DMS79 treated with DMSO at 0.1 percent for 48 hours (cell line): ENCODE measurements at places on chromosomes 5 and 9.

DNA sequence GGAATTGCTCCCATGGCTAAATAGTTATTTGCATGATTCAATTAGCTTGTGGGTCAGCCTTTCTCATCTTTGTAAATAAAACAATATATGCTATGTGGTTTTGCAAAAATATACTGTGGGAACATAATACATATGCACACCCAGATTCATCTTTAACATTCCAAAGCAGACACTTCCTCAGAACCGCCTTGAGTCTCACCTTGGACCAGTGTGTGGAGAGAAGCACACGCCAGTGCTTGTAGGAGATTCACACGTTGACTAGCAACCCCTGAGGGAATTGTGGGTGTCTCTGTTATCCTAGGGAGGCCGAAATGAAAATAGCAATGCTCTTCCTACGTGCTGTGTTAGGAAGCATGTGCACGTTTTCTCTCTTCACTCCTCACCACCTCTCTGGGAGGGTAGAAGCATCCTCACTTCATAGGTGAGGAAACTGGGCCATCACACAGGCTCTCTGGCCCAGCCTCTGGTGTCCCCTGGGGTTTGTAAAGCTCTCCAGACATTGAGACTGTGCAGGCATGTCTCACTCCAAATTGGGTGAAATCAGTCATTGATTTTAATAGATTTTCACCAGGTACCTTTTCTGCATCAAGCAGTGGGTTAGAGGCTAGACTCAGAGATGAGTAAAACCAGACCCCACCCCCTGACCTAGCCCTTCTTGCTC, 221.7 kb downstream of the PBX3 start:
- DNase-seq = no peak

DNA sequence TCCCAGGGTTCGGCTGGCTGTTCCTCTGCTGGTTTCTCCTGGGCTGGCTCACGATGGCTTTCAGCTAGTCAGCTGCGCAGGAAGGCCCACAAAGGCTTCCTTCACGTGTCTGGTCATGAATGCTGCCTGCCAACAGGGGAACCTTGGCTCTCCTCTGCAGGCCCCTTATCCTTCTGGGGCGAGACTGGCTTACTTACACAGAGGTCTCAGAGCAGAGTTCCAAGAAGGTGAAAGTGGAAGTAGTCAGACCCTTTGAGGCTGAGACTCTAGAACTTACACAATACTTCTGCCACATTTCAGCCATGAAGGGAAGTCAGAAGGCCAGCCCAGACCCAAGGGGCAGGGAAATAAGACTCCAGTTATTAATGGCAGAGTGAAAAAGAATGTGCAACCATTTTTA, 99.5 kb downstream of the LHFPL2 start:
- DNase-seq = no peak

DNA sequence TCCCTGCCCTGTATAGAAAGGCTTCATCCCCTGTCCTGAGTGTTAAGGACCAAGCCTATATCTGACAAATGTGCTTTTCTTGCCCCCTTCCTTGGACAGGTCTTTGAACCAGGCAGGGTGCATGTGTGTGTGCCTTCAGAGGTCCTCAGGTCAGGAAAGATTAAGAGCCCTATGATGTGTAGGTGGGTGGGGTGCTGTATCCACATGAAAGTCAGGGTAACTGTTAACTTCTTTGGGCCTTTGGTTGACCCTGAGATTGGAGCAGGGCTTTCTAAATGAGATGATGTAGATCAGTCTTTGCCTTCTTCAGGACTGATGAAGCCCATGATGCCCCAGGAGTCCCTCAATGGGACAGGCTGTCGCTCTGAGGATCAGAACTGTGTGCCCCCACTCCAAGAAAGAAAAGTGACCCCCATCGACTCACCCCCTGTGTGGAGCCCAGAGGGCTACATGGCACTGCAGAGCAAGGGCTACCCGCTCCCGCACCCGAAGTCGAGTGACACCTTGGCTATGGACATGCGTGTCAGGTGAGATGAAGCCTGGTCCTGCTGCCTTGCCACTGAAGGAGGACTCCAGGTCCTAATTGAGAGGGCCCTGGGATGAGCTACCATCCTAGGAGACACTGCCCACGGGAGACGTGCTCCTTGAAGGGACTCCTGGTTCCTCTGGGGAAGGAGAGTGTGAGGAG, 29.4 kb upstream of the POMT1 start:
- no peak for DNase-seq

DNA sequence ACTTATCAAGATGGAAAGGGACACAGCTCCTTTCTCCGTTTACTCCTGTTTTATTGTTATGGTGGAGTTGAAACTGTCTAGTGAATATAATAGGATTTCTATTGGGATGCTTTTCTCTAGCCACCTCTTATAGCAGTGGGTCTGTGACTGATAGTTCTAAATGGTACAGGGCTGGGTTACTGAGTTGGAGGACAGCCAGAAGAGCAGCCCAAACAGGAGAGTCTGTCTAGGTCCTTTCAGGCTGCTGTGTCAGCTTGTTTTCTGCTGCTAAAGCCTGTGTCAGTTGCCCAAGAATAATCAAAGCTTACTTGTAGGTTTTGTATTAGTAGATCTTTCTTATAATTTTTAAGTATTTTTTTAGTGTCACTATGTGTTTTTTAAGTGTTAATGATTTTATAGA, 356.0 kb upstream of the SEMA6A start:
- peak; percentile 4 for DNase-seq

- DNase-seq = no peak
These were observed 228.8 kb downstream of the TLE4 start for GRCh38 chr9:79800578-79800977.

DNA sequence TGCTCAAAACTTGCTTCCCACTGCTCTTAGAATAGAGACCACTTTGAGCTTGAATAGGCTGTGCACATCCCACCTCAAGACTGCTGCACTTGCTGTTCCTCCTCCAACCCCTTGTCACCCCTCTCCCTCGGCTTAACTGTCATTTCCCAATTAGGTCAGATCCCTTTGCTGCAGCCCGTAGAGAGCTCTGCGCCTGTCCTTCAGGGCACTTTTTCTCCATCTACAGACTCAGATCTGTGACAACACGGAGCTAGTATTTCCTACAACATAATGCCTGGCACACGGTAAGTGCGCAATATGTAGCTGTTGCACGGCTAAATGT, 485 bp upstream of the HABP4 start:
- no peak for DNase-seq

- DNase-seq = no peak
These were observed 373.6 kb upstream of the SGCD start for GRCh38 chr5:155953335-155953734.

GRCh38 chr9:125646217-125646616, 60.8 kb downstream of the MAPKAP1 start:
- no peak for DNase-seq

- DNase-seq = no peak
These were observed 125.2 kb downstream of the GLIS3 start for GRCh38 chr9:4174546-4175175.

GRCh38 chr9:37760416-37761161, 7.0 kb downstream of the TRMT10B start:
- DNase-seq = no peak

DNA sequence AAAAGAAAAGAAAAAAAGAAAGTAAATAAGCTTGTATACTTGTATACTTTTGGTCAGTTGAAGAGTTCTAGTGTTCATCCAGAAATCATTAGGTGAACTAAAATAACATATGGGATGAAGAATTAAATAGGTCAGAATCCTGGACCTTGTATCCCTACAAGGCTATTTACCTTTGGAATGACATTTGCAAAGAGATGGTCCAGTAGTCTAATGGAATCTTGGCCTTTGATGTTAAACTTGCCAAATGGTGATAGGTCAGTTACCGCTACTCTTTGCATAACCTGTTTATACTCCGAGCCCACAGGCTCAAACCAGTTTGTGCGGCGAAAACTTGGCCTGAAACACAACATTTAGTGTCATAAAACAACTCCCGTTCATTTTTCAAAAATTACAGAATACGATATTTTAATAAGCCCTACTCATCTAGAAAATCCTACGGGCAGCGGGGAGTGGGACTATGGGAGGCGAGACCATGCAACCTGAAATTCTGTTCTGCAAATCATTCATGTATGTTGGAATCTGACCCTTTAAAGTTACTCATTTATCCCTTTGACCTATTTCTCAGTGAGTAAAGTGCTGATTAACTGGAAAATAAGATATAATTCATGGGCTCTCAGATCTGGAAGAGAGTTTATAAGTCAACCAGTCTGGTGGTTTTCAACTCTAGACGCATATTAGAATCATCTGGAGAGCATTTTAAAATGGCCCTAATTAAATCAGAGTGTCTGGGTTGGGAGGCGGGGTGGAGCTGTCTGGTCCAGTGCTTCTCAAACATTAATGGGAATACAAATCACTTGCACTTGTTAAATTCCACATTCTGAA, 38.6 kb downstream of the DMGDH start:
- no peak for DNase-seq

DNA sequence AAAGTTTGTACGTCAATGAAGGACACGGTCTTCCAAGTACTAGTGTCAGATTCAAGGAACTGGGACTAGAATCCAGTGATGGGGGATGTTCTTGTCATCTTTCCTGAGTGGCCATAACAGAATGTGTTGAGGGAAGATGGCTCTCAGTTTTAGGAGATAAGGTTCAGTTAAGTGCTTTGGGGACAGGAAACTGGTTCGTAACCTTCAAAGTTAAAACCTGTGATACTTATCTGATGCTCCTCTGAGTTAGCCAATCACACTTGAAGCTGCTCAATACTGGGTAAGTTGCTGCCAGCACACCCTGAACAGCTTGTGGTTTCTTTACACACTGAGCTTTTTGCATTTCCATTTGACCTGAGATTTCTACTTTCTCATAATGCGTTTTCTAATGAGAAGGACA, 64.4 kb downstream of the PIK3R1 start:
- DNase-seq = no peak

DNA sequence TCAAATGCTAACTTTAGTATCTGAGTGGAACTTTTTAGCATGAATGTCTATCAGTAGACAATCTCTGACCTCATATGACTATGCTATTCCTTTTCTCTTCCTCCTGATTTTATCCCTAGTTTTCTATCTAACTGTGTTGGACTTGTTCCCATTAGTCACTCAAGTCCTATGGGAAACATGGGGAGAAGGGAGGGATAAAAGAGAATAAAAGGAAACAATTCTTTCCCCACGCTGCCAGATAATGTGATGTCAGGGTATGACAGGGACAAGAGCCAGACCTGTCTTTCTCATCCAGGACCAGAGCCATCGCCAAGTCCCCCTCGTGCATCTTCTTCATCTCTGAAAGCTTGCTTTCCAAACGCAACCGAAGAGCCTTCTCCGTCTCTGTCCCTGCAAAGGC, 43.9 kb downstream of the CDK5RAP2 start:
- DNase-seq = no peak

DNA sequence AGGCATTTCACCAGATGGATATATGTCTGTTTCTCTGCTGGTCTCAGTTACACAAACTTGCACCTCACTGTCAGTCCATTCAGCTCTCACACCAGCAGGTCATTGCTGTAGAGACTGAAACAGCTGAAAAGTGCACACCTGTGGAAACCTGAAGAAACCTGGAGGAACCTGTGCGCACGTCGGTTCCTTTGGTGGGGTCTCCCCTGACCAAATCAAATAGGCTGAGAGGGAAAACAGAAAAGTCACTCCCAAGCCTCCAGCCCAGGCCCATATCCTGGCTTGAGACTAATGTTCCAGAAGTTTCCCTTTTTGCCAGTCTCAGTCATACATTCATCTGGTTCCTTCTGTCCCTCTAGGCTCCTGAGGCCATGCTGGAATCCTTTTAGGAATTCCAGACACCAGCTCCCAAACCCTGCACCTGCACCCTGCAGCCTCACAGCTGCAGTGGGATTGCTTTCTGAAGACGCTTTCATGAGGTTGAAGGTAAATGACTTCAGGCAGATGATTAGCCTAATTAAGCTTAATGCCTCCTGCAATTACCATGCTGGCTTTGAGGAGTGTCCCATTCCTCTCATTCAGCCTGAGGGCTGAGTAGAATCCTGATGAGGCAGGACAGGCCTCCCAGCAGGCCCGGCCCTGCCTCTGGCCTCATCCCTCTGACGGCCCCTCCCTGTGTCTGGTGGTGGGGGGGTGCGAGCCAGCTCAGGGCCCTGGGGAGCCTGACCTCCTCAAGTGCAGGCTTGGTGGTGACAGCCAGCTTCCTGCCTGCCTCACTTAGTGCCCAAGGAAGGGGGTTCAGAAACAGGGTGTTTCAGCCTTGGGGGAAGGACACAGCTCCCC, 24.3 kb upstream of the CXCL14 start:
- DNase-seq = no peak

GRCh38 chr5:57499262-57500050, 16.8 kb upstream of the ACTBL2 start:
- peak; percentile 35 for DNase-seq

GRCh38 chr5:107776506-107776905, 105.8 kb upstream of the EFNA5 start:
- DNase-seq = no peak

- DNase-seq = no peak
These were observed 88.5 kb upstream of the DAB2 start for GRCh38 chr5:39513236-39513635.

- DNase-seq = no peak
These were observed 68.6 kb downstream of the VCAN start for GRCh38 chr5:83540105-83540504.

DNA sequence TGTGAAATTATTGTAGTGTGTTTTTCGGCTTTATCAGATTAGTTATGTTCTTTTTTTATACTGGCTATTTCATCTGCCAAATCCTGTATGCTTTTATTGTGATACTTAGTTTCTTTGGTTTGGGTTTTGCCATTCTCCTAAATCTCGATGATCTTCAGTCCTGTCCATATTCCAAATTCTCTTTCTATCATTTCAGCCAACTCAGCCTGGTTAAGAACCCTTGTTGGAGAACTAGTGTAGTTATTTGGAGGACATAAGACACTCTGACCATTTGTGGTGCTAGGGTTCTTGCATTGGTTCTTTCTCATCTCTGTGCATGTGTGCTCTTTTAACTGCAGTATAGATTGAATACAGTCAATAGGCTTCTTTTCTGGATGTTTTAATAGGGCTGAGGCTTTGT, 187.0 kb upstream of the CCNH start:
- no peak for DNase-seq

- DNase-seq = no peak
These were observed 217.4 kb upstream of the ADAMTSL1 start for GRCh38 chr9:18256568-18256967.

GRCh38 chr9:136001231-136001630, 40.1 kb upstream of the UBAC1 start:
- DNase-seq = no peak

DNA sequence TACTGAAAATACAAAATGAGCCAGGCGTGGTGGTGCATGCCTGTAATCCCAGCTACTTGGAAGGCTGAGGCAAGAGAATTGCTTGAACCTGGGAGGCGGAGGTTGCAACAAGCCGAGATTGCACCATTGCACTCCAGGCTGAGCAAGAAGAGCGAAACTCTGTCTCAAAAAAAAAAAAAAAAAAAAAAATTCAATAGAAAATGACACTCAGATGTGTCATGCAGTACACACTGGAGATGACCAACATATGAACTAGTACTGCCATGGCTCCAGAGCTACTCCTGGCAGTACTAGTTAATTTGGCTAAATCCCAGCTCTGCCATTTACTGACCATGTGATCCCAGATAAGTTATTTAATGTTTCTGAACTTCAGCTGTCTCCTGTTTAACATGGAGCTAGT, 7.3 kb downstream of the ATOX1 start:
- DNase-seq = no peak
